ENCODE measurements at places on chromosomes 11 and 22.
A peak's percentile ranks its signal among the peaks of the same experiment; 100 is the strongest.

DNA sequence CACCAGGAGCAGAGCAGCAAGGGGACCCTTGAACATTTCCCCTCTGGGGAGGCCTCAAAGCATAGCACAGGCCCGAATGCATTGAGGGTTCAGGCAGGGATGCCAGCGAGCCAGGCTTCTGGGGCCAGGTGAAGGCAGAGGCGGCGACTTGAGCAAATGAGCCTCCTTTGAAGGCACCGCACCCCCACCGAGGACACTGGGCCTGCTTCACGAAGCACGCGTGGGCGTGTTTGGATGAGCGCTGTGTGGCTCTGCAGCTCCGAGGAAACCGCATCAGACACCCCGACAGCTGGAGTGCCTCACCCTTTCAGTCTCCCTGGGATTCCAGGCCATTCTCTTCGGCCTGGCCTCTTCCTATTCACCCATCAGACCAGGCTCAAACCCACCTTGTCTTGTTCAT is 301.8 kb downstream of the NTM start:
- peak; percentile 64 for DNase-seq

- peak; percentile 44 for DNase-seq
These were observed 32.1 kb downstream of the UQCR10 start for GRCh38 chr22:29799217-29799680.

DNA sequence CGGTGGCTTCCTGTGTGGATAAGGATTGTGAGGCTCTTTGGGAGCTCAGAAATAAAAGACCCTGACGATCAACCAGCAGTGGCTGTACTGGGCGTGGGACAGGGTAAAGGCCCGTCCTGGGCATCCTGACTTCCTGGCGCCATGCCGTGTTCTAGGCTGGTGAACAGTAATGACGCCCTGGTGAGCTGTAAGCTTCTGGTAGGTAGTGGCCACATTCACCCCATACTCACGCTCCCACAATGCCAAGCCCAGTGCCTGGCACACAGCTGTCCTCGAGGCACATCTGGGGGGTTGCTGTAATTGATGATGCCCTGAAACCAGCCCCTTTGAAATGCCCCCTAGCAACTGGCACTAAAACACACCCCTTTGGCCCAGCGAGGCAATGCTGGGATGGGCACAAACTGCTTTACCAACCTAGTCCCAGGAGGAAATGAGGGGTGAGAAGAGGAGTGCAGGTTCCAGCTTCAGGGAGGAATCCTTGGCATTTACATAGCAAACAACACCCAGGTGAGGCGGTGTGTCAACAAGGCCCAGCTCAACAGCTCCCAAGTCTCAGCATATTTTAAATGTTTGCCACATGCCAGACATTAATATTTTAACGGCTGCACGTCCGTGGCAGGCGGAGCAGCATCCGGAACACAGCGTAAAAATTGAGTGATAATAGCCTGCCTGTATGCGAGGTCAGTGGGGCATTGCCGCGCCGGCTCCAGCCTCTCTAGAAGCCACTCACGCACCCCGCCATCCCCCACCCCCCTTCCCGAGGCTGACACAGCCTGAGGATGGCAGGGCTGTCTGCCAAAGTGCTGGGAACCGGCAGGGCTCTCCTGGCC is 79.3 kb downstream of the DSCAML1 start:
- DNase-seq, result peak; percentile 91

GRCh38 chr11:36381015-36381360 is 84.9 kb downstream of the PRR5L start:
- no peak for DNase-seq

- DNase-seq, result no peak
These were observed 471.1 kb upstream of the ANO3 start for GRCh38 chr11:25860677-25861450.

Measured in posterior cingulate gyrus (tissue), 11 donors.